CD4-positive, alpha-beta T cell treated with Interferon gamma for 1 hour (primary cell): ENCODE measurements at places on chromosomes 5 and 9.

GRCh38 chr9:34976992-34977391 is 12.6 kb upstream of the DNAJB5 start:
- DNase-seq = no peak

DNA sequence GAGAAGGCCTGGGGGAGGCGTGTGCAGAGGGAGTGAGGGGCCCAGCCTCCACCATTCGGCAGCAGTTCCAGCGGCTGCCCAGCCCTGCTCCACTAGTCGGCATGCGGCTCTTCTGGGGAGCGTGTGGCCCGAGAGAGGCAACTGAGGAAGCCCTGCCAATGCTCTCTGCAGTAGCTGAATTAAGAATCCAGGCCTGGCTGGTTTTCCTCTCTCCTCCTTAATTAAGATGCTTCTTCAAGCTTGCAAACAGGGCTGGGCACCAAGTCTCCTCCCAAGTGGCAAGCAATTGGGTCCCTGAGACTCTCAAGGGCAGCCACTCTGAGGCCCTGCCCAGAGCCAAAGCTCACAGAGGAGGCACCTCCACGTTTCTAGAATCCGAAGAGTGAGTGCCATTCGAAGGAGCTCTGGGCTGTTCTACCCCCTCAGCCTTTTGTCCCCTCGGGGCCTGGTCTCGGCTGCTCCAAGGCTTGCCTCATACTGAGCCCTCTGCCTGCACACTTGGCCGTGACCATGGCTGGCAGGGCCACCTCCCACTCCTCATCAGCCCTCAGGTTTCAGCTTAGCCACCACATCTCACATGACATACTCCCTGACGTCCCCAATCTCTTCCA is 75.4 kb upstream of the LRRTM2 start:
- DNase-seq = no peak

- DNase-seq = no peak
Measured at GRCh38 chr5:144134194-144134826, 36.1 kb downstream of the YIPF5 start.

GRCh38 chr5:169044962-169045361 is 256.0 kb downstream of the SLIT3 start:
- DNase-seq = no peak

GRCh38 chr9:94952565-94953373 is 226.3 kb downstream of the AOPEP start:
- no peak for DNase-seq

GRCh38 chr5:81852291-81853029 is 101.6 kb upstream of the SSBP2 start:
- no peak for DNase-seq

DNA sequence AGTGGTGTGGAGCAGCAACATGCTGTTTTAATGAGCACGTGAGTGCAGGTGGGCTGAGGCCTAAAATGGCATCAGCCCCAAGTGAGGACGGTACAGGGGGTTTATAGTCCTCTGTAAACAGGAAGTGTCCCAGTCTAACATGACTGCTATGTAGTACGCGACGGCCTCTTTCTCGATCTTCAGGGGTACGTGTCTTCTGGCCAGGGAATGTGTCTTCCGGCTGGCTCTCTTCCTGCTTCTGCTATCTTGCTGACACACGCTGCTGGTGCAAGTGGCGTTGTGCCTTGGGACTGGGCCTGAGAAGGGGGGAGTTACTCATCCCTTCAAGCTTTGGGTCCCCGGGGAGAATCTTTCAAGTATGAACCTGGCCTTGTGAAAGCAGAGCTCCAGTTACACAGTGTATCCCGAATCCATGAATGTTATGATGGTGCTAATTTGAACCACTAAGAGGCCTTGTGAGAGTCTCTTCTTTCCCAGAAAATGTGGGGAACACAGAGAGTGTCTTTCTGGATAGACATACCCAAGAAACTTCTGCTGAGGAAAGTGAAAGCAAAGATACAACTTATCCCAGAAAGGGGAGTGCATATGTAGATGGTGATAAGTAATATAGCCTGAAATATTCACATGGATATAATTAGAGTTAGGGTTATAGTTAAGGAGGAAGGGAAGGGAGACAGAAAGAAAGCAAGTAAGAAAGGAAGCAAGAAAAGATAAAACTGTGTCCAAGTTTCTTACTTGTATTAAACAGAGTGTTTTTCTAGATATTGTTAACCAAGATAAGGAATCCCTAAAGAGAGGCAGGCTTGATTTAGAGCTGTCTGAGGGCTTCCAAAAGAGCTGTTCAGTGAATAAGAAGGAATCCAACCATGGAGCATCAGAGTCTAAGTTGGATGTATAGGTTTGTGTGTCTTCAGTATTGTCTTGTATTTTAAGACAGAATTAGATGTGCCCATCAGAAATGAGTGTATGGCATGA is 35.5 kb upstream of the ANXA2R start:
- no peak for DNase-seq

DNA sequence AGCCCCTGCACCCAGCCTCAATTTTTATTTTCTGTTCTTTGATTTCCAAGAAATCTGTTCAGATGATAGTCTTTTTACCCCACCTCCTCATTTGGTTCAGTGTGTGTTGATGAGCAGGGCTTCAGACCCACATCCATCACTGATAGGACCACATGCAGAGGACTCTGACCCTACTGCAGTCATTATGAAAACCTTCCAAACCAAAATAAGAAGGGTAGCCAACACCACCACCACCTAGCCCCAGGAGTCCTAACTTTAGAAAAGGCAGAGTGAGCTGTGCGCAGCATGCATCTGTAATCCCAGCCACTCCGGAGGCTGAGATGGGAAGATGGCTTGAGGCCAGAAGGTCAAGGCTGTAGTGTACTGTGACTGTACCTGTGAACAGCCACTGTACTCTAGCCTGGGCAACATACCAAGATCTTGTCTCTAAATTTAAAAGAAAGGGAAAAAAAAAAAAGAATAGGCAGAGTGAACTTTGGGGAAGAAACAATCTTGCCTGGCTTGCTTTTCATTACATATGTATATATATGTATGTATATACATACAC is 13.0 kb downstream of the CDKN2AIPNL start:
- no peak for DNase-seq

DNA sequence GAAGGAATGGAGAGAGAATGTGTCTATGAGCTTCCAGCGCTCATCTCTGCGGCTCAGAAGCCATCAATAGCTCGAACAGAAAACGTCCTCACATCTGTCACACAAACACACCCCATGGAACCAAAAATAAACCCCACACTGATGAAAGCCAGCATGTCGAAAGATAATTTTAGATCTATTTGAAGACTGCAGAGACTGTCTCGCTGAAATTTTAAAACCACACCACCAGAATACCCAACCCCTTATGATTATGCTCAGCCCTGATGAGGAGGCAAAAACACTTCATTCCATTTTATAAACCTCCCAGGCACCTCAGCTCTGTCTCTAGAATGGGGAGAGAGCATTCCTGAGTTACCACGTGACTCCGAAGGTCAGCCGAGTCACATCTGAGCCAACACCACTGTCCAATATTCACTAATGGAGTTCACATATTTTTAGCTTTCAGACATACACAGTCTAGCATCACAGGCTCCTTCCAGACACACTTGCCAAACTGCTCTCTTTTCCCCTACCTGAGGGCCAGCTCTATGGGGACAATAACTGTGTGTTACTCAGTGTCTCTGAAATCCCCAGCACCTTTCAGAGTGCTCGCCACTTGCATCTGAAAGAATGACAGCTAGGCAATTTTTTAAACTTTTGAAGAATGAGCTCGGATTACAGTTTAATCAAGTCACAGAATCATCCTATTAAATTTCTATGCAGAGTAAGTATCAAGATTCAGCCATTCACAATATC is 63.2 kb downstream of the SERINC5 start:
- no peak for DNase-seq

DNA sequence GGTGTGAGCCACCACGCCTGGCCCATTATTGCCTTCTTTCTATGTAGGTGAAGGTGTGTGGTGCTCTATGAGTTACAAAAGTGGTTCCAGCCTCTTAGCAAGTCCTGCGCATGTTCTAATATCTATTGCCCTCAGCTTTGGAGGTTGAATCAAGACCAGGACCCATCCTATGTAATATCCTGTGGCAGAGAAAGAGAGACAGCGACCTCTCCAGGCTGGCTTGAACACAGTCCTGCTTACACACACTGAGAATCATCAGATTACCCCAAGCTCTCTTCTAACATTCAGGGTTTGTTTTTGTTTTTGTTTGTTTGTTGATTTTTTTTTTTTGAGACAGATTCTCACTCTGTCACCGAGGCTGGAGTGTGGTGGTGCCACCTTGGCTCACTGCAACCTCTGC is 94.7 kb upstream of the OSMR start:
- DNase-seq = no peak

GRCh38 chr9:74838351-74838750 is 49.4 kb downstream of the TRPM6 start:
- DNase-seq = no peak

DNA sequence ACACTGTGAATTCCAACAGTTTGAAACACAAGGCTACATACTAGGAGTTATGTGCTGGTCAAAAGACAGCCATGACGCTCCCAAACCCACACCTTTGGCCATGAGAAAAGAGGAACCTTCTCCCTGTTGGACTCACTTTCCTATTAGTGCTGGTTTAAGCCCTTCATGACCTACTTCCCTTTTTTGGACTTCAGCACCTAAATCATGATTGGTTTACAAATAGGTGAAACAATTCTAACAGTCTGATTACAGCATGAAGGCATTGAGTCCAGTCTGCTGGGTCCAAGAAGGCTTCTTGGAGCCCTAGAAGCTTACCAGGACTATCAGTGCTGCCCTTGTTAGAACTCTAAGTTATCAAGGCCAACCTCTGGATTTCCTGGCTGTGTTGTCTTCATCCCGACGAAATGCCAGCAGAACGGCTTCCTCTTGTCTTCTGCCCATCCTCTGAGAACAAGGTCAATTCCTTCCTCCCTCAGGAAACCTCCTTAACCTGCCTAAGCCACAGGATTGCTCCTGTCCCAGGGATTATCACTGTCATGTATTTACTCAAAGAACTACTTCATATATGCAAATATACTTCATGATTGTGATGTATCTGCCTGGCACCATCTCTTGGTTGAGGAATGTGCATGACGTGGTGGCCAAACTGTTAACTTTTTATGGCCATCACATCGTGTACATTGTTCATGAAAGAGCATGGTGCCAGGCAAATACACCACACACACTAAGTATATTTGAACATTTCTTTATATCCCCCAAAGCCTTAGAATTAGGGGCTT is 83.6 kb downstream of the ANKH start:
- DNase-seq = no peak

GRCh38 chr9:99628849-99629620 is 192.7 kb upstream of the NR4A3 start:
- no peak for DNase-seq

GRCh38 chr5:138964647-138965201 is 89.6 kb upstream of the LRRTM2 start:
- no peak for DNase-seq

DNA sequence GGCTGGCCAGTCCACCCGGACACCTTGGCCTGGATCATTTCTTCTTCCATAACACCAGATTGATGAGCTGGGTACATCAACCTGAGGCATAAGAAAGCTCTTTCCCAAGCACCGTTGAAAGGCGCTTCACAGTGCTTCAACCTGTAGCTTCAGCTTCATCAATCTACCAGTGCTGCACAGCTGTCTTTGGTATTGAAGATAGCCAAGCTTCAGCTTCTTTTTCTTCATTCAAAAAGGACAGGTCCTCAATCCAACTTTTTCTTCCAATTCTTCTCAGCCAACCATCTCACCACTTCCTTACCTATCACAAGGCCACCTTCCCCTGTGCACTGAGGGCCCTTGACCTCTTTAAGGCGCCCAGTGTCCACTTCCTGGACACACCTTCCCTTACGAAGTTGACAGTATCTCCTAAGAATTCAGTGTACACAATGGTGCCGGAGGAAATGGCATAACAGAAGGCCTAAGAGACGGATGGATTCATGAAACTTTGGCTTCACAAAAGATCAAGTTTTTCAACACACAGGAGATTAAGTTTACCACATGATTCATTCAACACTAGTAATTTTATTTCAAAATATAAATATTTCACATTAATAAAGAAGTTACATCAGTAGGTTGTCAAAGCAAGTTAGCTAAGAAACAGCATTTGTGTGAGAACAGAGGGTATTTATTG is 1.4 kb upstream of the CTNNAL1 start:
- DNase-seq = no peak

DNA sequence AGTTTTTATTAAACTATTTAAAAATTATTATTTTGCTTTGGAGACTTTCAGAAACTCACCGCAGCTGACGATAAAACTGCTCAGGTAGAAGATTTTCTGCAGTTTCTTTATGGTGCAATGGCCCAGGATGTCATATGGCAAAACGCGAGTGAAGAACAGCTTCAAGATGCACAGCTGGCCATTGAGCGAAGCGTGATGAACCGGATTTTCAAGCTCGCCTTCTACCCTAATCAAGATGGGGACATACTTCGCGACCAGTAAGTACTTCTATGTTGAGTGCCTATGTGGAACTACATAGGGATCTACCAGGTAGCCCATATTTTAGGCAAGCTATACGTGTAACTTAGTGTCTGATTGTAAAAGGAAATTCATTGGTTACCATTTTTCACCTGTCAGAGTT is 94.0 kb downstream of the GAPVD1 start:
- DNase-seq = no peak

DNA sequence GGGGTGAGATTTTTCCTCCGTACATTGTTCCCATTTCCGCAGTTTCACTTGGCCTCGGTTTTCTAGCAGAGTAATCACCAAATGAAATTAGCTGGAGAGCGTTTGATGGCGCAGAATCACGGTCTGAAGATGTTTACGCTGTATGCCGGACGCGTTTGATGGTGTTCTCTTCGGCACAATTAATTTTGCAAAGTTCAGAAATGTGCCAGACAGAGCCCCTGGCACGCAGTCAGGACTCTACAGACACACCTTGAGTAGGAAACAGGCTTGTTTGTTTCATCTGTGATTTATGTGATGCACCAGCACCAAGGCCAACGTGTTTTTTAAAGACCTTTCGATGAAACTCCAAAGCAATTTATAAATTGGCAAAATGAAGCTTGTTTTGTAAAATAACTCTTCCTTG is 863 bp upstream of the LIFR start:
- DNase-seq = no peak

GRCh38 chr9:133607976-133608375 is 1.2 kb downstream of the FAM163B start:
- DNase-seq = no peak

- peak; percentile 30 for DNase-seq
Measured at GRCh38 chr5:124056991-124057723, 545.2 kb downstream of the CSNK1G3 start.

DNA sequence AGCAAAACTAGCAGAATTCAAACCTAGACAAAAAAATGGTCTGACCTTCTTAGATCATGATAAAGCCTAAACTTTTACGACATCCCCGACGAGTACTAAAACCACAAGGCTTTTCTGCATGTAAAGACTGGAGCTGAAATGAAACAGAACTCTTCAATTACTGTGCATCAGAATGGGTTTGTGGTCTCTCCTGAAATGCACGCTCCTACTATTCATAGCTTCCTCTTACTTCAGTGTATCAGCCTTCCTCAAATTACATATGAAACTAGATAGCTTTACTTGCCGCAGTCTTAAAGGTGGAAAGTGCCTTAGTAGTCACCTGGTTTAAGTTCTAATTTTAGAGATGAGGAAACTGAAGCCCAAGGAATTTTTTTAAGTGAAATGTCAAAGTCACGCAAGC is 24.6 kb upstream of the MED10 start:
- DNase-seq = no peak

GRCh38 chr5:33241802-33242201 is 199.0 kb upstream of the TARS1 start:
- peak; percentile 2 for DNase-seq

GRCh38 chr5:173256800-173257199 is 21.8 kb upstream of the NKX2-5 start:
- DNase-seq = no peak
